ENCODE measurements at places on chromosomes 1 and 21.

GRCh38 chr21:36384885-36385232 lies 333 bp upstream of the CHAF1B start:
- no peak for DNase-seq

DNA sequence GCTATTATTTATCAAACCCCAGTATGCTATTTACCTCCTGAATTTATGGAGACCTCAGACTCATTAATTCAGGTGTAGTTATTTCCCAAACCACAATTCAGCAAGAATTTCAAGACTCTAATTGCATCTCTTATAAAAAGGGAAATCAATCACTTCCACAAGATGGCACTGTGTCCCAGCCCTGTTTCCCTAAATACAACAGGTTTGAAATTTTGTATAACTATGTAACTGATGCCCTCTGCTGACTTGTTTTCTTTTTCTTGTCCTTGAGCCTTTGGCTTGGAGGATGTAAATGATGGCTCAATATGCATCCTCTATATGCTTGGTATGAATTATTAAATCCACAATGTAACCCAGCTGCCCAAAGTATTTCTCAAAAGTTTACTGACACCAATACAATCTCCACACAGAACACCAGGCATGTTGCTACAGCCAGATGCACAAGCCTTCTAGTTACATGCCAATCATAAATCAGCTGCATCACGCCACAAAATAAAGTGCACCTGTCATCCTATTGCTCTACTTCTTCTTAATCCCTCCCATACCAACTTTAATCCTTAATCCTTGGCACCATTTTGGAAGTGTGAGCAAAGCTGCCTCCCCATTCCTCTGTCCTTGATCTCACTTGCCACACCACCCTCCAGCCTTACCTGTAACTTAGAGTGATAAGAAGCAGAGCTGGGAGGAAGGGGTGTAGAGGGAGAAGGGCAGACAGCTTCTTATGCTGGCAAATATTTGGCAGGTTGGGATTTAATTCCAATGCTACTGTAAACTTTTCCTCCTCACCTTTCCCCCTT lies 9.0 kb downstream of the C1orf105 start:
- DNase-seq = no peak

GRCh38 chr1:41917835-41918449 lies 780 bp downstream of the HIVEP3 start:
- no peak for DNase-seq

DNA sequence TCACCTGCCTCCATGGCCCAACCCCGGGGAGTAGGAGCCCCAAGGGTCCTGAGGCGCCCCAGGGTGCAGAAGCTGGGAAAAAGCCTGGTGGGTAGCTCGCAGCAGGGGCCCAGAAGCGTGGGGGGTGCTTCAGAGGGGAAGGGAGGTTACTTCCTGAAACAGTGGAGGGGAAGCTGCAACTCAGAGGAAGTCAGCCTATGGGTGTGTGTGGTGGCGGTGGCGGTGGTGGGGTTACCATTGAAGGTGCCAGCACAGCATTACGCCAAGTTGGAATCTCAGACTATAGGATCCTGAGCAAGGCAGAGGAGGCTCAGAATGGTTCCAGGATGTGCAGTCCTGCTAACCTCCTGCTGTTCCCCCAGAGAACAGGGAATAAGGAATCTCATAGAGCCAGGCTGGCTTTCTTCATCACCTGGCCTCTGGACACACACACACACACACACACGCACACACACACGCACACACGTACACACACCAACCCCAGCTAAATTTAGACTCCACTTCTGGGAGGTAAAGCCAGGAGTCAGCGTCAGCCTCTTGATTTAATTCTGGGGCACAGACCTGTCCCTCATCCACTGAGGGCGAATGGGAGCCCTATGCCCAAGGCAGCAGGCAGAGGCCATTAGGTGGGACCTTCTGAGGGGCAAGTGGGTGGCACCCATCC lies 1.3 kb downstream of the DENND4B start:
- DNase-seq = no peak

Data from cerebellar nuclear complex (tissue), 1 donor.